Neural crest cell (in vitro differentiated cells): ENCODE measurements at places on chromosomes 16 and 17. TPM values are rescaled to one million over a fixed set of nuclear protein-coding genes. Genes with fewer than 3 reads are reported as not detected.
A peak's percentile ranks its signal among the peaks of the same experiment; 100 is the strongest.

SNX20 gene
- total RNA-seq = not detected in 2 replicates

KLHDC4 gene
- 55.4 and 57.0 TPM in 2 replicates for total RNA-seq

ITGB4 gene
- 0.64 and 1.4 TPM in 2 replicates for total RNA-seq

ZDHHC1 gene
- 9.5 and 10.2 TPM in 2 replicates for total RNA-seq

NEUROD2 gene
- total RNA-seq = not detected in 2 replicates

SPATA20 gene
- total RNA-seq = 24.4 and 25.8 TPM in 2 replicates

SLC38A8 gene
- total RNA-seq = not detected in 2 replicates

ODAD4 gene
- total RNA-seq = 4.2 and 4.8 TPM in 2 replicates

SCN4A gene
- total RNA-seq = 1.6 and 1.9 TPM in 2 replicates

CCDC200 gene
- not detected in 2 replicates for total RNA-seq

TNP2 gene
- total RNA-seq = not detected in 2 replicates

RAB26 gene
- 0.64 and 0.98 TPM in 2 replicates for total RNA-seq

GRCh38 chr17:65514541-65514940, 46.9 kb downstream of the AXIN2 start:
- DNase-seq = no peak

GRCh38 chr17:57420734-57421717, 164.7 kb downstream of the MSI2 start:
- DNase-seq = no peak

DNA sequence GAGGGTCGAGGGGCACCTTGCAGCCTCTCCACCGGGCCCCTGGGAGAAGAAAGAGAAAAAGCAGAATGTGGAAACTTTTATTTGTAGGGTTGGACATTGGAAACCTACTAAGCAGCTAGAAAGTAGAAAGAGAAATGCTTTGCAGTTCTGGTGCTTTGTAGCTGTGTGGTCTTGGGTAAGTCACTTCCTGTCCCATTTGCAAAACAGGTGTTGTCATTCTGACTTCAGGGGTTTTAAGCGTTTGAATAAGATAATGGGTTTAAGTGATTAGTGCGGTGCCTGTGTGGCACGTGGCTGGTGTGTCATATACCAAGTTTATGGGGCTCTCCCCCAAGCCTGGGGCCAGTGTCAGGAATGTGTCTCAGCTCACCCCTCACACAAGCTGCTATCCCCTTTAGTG, 1.6 kb downstream of the CA4 start:
- DNase-seq = no peak

GRCh38 chr17:62562656-62563055, 64.8 kb upstream of the MRC2 start:
- DNase-seq = no peak

DNA sequence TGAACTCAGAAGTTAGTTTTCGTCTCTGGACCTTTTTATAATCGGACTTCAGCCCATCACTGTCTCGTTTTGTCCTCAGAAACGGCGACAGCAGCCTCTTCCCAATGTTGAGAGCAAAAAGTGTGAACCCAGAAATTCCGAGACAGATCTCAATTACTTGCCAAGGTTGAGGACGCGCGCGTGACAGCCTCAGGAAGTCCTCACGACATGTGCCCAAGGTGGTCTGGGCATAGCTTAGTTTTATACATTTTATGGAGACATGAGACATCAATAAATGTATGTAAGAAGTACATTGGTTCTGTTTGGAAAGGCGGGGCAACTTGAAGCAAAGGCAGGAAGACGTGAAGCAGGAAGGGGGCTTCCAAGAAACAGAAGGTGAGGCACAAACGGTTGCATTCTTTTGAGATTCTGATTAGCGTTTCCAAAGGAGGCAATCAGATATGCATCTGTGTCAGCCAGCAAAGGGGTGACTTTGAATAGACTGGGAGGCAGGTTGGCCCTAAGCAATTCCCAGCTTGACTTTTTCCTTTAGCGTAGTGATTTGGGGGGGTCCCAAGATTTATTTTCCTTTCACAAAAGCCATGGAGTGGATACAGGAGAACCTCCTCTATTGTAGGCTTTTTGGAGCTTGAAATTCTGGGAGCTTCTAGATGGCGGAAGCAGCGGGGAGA, 583 bp upstream of the ZNF747 start:
- DNase-seq = no peak

DNA sequence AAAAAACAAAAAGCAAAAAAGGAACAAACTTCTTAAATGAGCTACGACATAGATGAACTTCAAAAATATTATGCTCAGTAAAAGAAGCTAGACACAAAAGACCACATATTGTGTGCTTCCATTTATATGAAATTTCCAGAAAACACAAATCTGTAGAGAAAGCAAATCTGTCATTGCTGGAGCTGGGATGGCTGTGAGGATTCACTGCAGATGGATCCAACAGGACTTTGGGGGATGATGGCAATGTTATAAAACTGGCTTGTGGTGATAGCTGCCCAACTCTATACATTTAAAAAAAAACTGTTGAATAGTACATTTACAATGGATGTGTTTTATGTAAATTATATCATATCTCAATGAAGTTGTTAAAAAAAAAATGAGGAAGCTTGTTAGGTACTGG, 52.6 kb upstream of the MAP3K14 start:
- no peak for DNase-seq

GRCh38 chr16:89572485-89573205, 2.9 kb upstream of the CPNE7 start:
- no peak for DNase-seq

DNA sequence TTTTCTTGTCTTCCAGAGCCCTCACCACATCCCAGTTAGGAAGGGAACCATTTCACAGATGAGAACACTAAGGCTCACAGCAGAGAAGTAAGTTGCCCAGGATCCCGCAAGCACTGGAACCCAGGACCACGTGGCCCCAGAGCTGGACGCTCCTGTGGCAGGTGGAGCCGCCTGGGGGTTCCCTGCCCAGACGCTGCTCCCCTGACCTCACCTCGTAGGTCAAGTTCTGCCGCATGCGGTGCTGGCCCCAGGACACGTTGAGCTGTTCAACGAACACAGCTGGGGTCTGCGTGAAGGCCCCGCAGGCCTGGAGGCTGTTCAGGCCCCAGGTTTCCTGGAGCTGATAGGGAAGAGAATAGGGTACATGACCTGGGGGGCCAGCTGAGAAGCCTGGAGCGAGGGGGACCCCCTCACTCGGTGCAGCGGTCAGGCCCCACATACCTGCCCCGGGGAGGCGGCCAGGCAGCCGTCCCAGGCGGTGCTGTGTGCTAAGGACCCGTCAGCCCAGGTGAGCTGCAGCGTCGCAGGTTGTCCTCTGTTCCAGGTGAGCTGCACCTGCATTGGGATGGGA, 54.1 kb downstream of the RMI2 start:
- DNase-seq = no peak

DNA sequence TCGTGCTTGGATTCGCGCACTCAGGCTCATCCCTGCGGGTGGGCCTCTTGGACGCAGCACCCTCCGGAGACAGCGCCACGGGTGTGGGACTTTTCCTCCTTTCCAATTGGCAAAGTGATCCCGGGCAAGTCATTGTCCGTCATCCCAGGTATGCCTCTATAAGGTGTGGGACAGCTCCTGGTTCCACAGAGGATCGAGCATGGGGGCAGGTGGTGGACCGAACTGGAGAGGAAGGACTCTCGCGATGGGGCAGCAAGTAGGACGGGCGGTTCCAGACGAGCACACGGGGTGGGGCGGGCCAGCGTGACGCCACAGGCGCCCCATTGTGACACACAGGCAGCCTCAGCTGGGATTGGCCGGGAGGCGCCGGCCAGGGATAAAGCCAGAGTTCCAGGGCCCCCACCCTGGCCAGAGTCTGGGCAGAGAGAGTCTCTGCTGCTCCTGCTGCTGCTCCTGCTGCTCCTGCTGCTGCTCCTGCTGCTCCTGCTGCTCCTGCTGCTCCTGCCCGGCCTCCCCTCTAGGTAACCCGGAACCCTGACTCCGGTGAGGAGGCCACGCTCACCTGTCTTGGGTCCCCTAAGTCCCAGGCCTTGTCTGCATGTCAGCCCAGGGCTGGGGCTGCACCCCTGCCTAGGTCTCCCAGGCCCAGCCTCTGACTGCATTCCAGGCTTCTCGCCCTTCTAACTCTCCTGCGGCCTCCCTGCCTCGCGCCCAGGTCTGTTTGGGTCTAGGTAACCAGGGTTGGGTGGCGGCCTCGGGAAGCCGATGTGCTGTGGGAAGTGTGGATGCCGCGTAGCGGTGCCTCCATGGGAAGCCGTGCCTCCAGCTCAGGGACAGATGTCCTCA, 38.5 kb upstream of the SLC47A1 start:
- no peak for DNase-seq

DNA sequence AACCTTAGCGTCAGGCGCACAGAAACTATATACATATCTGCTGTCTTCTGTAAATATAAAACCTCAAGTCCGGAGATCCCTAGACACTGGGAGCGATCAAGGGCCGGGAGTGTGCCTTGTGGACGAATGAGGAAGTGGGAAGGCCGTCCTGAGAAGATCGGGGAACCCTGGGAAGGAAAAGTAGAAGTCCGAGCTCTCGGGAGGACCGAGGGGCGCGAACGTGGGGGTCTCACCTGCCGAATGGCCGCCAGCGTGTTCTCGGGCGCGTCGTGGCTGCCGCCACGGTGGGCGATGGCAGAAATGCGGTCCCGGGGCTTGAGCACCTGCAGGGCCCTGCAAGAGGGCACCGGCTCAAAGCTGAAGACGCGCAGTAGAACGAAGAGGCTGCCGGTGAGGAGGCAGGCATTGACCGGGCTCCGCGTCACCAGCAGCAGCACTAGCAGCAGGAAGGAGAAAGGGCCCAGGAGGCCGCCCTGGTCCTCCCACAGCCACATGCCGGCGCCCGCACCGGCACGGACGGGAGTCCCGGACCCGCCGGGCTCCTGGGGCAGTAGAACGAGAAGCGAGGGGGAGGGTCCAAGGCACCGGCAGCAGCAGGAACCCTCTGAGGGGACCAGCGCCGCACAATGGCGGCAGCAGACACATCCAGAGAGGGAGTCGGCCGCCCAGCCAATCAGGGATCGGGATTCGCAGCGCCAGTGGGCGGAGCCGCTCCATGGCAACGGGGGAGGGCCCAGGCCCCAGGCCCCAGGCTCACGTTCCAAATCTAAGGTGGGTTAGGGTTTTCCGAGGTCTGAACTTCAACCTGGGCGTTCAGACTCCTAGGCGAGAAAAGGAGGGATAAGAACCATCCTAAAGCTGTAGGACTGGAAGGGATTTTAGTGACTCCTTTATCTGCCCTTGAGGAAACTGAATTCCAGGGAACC, at the start of gene GDE1:
TSS of gene GDE1 (minus strand) at position 628 of the 926 bp plus-strand sequence. CDS start at position 494, 134 bp downstream.
- DNase-seq = peak; percentile 91

- DNase-seq = peak; percentile 40
These were observed 680 bp downstream of the ZNF629 start for GRCh38 chr16:30786115-30786935.

DNA sequence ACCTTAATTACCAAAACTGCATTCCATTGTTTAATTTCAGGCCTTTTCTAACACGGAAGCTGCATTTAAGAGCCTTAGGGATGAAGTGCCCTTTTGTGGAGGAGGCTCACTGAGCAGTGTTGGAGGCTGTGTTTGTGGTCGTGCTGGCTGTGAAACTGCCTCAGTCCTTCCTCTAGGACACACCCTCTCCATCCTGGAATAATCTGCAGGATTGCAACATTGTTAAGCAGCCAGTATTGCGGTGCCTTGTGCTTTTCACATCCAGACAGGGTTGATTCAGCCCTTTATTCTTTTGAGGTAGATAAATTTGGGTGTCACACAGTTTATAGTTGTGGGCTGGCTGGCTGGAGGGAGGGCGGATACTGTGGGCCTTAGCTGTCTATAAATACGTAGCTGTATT, 141.6 kb downstream of the CDRT15L2 start:
- DNase-seq = no peak

DNA sequence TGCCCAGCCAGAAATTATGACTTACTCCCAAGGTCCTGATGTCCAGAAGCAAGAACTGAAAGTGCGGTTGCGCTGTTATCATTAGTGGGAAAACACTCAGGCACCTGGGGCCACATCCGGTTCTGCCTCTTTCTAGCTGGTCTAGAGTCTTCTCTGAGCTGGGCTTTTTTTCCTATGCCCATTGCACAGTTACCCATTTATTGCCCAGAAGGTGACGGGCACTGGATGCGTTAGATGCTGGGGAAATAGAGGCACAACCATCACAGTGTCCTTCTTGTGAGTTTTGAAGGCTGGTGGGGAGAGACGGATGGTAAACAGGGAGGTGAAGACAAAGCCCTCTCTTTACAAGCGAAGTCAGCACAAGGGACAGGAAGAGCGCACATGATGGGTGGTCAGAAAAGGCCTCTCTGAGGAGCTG, 37.7 kb downstream of the PLCG2 start:
- no peak for DNase-seq

GRCh38 chr16:86044881-86045590, 146.1 kb downstream of the IRF8 start:
- no peak for DNase-seq

DNA sequence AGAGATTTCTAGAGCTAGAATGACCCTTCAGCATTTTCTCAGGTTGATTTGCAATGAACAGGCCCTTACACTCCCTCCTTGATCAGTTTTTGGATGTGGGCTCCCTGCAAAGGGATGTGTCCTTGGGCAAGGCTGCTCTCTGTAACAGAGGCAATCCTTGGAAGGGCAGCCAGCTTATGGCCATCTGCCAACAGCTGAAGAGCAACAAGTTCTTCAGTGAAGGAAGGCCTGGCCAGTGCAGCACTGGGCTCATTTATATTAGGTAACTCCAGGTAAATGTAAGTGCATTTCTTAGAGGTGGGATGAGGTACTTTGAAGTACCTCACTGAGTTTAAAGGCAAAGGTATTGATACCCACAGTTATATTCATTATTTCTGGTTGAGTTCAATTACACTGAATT, 114.3 kb upstream of the KCNJ16 start:
- no peak for DNase-seq

DNA sequence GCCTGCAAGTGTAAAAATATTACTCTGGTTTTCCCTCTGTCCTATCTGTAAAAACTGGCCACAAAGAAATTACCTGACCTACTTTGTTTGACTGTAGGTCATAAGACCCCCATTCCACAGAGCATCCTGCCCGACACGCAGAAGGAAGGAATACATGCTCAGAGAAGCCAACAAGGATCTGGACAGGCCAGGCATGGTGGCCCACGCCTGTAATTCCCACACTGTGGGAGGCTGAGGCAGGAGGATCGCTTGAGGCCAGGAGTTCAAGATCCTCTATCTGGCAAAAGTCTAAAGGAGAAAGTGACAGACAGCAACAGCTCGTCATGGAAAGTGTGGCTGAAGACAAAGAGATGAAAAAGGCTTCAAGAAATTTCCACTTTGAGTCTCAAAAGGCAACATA, 78.2 kb upstream of the RNU2-1 start:
- no peak for DNase-seq

- no peak for DNase-seq
These were observed 69.2 kb downstream of the PRKCB start for GRCh38 chr16:23905027-23905426.

DNA sequence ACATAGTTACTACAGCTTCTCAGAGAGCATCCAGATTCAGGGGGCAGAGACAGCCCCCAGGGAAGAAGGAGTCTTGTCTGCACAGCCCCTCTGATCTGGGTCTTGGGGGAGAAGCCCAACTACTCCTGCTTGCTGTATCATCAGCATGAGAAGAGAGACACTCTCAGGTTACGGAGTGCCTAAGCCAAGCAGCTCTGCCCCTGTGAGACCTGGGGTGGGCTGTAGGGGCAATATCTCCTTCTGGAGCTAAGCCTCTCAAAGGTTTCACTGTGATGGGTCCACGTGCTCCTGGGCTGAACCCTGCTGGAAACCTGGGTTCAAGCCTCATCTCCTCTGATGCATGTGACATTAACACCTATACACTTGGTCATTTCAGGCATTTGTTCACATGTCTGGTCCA, 123.2 kb downstream of the CPPED1 start:
- no peak for DNase-seq

- DNase-seq = no peak
These were observed 34.4 kb downstream of the CDRT4 start for GRCh38 chr17:15432807-15433611.
